NCI-H187 treated with DMSO at 0.1 percent for 48 hours (cell line): ENCODE measurements at places on chromosomes 2 and 18.

GRCh38 chr2:177322801-177323261 is 58.3 kb upstream of the NFE2L2 start:
- DNase-seq: no peak

- no peak for DNase-seq
Observed at GRCh38 chr2:136334967-136335366, 217.0 kb upstream of the CXCR4 start.

- DNase-seq: no peak
Observed at GRCh38 chr2:70922235-70923234, 13.2 kb upstream of the ATP6V1B1 start.

DNA sequence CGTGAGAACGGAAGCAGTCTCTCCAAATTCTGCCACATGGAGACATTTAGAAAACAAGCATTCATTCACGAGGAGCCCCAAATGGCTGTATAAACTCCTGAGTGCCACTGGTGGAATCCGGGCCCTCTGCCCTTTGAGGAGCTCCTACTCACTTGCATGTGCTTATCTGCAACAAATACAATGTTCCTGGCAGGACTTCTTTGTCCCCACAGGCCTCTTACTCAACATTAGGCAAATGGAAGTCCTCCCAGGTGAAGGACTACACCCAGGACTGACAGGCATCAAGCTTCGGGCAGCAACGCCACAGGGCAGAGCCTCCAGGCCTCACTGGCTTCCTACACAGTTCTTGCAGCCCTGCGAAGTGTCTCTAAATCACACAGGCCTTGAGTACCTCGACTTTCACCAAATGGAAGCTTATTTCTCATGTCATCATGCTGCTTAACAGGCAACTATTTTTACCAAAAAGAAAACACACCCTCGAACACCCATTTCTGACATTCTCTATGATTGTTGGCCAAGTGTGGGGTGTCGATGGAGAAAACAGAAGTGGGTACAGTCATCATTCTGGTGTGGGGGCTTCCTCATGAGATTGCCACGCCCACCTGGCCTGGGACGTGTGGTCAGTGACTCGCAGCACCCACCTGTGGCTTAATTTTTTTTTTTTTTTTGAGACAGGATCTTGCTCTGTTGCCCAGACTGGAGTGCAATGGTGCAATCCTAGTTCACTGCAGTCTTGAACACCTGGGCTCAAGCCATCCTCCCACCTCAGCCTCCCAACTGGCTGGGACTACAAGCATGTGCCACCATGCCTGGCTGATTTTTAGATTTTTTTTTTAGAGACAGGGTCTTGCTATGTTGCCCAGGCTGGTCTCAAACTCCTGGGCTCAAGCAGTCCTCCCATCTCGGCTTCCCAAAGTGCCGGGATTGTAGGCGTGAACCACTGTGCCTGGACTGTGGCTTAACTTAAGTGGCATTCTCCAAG is 186.8 kb upstream of the GLI2 start:
- DNase-seq: no peak

GRCh38 chr2:159559034-159559433 is 57.3 kb downstream of the BAZ2B start:
- no peak for DNase-seq

DNA sequence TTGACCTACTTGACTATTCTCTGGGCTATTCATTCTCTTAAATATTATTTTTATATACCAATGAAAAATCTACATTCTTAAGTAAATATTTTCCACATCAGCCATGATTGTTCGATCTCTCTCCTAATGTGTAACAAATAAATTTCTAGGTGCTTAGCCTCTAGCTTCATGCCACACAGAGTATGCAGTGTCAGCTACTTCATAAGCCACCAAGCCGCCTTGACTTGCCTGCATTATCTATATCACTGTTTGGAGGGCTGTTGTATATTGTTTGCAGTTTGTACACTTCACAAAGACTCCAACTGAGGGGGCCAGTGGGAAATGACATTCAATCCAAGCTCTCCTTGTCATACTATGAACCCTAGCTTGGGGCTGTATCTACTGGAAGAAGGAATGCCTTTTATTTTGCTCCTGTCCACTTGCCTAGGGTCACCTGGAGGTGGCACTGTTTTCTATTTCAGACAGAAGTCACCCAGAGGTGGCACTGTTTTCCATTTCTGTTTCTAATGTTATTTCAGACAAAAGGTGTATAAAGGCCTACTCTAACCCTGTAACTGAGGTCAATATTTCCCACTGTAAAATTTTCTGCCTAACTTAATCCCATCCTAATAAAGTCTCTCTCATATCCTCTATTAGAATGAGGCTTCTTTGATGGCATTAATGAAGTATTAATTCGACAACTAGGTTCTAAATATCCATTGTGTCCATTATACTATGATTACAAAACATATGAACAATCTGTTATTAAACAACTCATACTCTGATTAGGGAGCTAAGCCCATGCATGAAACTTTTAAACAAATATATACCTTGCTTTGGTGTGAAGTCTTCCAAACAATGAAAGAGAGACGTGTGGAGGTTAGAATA is 36.4 kb downstream of the COL5A2 start:
- DNase-seq: no peak

DNA sequence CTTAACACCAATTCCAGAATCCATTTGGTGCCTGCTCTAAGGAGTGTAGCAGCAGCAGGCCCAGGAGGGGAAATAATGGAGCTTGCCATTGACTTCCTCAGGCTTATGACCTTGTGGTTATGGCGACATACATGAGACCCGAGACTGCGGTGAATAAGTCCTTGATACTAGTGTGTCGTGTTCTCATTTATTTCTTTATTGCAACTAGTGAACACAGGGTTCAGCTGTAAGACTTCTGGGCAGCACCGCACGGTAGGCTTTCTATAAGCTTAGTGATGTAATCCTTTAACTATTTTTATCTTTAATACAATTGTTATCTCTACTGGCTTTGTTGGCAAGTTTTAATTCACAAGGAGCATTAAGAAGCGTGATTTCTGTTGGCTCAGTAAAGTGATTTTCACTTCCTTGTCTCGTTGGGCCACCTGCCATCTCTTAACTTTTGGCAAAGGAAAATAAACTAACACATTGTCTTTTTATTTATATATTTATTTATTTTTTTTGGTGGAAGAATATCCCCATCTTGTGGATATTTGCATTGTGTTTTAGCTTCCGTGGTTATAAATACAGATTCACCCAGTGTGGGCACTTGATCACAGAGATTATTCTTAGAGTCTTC is 139.8 kb downstream of the LTBP1 start:
- no peak for DNase-seq
